CD4-positive, alpha-beta T cell treated with Interleukin-12 subunit alpha and Interleukin-12 subunit beta, for 1 hour (primary cell): ENCODE measurements at places on chromosomes 6 and 20.

DNA sequence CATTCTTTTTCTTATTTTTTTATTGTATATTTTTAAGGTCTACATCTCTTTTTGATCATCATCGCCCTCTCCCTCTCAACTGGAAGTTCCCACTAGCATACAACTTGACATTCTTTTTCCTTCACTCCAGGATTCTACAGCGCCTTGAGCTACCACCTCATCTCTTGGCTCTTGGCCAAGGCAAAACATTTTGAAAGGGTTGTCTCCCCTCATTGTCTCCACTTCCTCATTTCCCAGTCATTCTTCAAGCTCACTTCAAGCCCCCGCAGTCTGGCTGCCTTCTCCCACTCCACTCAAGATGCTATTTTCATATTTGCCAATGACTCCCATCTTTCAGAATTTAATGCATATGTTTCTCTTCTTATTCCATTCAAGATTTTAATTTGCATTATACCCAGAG is 63.0 kb downstream of the OPN5 start:
- no peak for DNase-seq

DNA sequence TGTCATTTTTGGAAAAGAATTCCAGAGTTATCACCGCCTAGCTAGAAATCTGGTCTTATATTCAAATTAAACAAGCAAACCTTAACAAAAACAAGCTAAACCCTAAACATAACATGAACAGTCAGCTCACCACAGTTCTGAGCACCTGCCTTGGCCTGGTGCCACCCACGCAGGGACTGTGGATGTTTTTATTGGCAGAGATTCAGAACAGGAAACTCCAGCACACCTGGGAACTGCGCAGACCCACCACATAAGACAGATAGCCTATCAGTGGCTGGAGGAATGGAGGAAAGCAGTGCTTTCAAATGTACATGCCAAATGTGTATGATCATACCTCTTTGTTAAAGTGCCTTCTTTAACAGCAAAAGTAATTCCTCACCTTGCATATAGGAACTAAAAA is 8.9 kb downstream of the SLC16A10 start:
- peak; percentile 50 for DNase-seq

- DNase-seq = no peak
Measured at GRCh38 chr6:120646101-120646500, 688.2 kb downstream of the TBC1D32 start.

DNA sequence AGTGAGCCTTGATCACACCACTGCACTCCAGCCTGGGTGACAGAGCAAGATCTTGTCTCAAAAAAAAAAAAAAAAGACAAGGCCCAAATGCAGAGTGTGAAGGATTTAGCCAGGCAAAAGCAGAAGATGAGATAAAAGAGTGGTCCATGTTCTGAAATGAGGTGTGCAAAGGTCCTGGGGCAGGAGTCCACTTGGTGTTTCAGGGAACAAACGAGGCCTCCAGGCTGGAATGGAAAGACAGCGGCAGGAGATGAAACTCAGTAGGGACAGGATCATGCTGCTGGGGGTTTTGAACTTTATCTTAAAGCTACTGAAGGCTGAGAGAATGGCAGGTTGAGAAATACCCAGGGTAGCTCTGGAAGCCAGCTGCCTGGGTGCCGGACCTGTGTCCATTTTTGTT is 178.2 kb downstream of the ZMYND8 start:
- DNase-seq = no peak

GRCh38 chr6:95576218-95576997 is 927 bp upstream of the MANEA start:
- DNase-seq = peak; percentile 24

DNA sequence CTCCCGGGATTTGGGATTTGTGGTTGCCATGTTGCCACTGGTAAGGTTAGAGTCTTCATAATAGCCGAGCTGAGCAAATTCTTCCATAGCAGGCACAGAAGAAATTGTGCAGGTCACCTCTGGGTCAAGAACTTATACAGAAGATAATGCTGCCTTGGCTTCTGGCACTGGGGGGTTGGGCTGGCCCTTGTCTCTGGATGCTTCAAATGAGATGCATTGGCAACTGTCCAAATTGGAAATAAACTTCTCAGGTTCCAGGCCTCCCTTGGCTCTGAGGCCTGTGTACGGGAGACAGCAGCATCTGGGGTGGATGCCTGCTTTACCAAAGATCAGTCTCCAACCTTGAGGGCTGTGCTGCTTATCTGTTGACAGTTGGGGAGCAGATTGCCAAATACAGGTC is 26.2 kb downstream of the MYO6 start:
- no peak for DNase-seq

GRCh38 chr20:2521369-2522305 is 12.9 kb upstream of the ZNF343 start:
- DNase-seq = peak; percentile 61

- no peak for DNase-seq
Measured at GRCh38 chr20:1627200-1627550, 7.4 kb upstream of the SIRPB1 start.

GRCh38 chr20:19562426-19562825 is 195.6 kb upstream of the RIN2 start:
- no peak for DNase-seq

DNA sequence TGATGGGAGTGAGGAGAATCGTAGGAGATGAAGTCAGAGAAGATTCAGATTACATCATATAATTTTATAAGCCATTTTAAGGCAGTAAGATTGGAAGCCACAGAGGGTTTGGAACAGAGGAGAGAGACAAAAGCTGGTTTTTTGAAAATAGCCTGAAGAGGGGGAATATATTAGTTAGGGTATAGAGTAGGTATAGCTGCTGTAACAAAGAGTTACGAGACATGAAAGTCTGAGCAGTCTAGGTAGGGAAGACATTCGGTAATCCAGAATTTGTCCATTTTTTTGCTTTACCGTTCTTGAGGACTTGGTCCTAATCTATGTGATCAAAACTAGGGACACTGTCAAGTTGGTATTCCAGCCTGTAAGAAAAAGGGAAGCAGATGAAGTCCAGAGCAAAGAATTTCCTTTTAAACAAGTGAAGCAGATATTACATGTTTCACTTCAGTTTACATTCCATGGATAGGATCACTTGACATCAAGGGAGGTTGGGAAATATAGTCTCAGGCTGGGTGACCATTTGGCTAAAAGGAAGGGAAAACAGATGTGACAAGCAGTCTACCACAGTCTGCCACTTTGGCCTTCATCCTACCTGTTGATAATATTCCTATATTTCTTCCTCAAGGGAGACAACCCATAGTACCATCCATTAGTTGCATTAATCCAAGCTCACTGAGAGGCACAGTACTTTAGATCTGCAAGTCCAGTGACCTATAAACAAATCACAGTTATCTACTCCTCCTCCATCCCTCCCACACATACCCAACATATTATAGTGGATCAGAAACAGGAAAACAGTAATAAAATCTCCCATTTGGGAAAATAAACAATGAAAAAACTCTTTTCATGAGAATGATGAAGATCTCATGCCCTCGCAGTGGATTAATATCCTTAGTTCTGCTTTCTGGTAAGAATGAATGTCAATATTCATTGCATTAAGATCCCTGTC is 10.2 kb downstream of the FAM135A start:
- no peak for DNase-seq

- no peak for DNase-seq
Measured at GRCh38 chr20:24743641-24744040, 205.4 kb upstream of the CST7 start.
